ENCODE measurements at places on chromosomes 7 and 10.

- no peak for DNase-seq
These were observed 5.2 kb upstream of the IGF2BP3 start for GRCh38 chr7:23475576-23475839.

DNA sequence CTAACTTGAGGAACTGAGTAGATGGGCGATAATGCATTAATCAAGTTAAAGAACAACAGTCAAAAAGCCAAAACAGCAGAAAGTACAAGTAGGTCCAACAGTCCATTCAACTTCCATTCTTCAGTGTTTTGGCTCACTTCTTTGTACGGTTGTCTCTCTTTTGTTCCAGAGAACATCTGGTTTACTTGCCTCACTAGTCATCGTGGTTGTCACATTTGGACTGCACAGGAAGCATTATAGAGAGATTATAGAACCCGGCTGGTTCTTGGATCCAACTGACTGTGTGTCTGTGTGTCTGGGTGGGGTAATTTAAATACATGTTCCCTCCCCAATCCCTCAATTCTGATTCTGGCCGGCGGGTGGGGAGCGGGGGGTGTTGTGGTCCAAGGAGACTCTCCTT lies 1.8 kb upstream of the CEP41 start:
- no peak for DNase-seq

GRCh38 chr10:70621503-70622078 lies 19.1 kb upstream of the PRF1 start:
- DNase-seq, result no peak

GRCh38 chr10:90138844-90139243 lies 437.5 kb downstream of the KIF20B start:
- no peak for DNase-seq

- no peak for DNase-seq
These were observed 537.4 kb downstream of the AUTS2 start for GRCh38 chr7:70135656-70136055.

GRCh38 chr10:102324061-102324460 lies 71.4 kb upstream of the NFKB2 start:
- no peak for DNase-seq

DNA sequence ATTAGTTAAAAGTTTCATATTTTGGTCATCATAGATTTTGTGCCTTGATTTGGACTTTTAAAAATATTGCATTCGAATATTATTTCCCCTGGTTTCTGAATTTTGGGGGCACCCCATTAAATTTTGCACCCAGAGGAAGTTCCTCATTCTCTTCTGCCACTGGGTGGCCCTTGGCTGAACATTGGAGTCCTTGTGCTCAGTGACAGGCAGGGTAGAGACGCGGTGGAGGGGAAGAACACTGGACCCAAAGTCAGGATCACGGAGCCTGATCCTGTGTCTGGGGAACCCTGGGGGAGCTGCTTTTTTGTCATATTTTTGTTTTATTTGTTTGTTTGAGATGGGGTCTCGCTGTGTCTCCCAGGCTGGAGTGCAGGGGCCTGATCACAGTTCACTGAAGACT lies 74.7 kb downstream of the MKI67 start:
- no peak for DNase-seq

DNA sequence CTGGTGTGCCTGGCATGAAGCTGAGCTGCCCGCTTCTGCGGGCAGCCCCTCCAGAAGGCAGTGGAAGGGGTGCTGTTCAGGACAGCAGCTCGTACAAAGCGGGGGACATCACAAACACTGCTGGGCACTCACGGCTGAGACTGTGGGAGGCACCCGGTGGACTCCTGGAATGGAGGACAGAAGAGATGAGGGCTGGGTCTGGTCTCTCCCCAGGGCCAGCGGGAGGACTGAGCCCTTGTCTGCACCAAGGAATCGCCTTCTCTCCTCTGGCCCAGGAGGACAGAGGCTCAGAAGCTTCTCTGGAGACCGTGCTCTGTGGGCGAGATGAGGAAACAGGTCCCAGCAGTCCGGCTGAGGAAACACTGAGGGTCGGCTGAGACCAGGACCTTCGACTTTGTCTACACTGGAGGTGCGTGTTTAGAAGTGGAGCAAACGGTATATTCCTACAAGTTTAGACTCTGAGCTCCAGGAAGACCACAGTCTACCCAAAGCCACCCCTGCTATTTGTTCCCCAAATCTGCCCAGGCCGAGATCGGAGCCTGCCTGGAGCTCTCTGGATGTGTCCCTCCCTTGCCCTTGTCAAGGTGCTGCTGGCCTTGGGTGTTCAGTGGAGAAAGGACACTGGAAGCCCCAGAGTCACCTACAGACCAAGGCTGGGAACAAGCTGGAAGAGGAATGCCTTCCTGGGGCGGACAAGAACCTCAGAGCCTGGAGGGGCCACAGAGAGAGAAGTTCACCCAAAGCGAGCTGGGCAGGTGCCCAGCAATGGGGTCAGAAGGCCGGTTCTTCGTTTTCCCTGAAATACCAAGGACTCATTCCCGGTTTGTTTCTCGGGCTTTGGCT lies 12.9 kb upstream of the INPP5A start:
- no peak for DNase-seq

- DNase-seq, result no peak
These were observed 114.0 kb downstream of the PRKCQ start for GRCh38 chr10:6465854-6466601.

DNA sequence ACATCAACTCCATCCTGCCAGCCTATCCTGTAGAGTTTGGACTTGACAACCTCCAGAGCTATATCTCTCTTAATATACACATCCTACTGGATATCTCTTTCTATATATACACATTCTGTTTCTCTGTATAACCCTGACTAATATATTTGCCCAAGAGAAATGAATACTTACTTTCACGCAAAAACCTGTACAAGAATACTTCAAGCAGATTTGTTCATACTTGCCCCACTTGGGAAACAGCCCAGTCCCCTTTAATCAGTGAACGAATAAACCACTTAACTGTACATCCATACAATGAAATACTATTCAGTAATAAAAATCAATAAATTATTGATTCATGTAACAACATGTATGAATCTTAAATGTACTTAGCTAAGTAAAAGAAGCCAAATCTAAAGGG lies 251.1 kb upstream of the PHYHIPL start:
- DNase-seq, result no peak

GRCh38 chr7:30817371-30817767 lies 46.2 kb downstream of the MINDY4 start:
- DNase-seq, result no peak

GRCh38 chr10:77457266-77457665 lies 180.3 kb downstream of the KCNMA1 start:
- DNase-seq, result no peak

DNA sequence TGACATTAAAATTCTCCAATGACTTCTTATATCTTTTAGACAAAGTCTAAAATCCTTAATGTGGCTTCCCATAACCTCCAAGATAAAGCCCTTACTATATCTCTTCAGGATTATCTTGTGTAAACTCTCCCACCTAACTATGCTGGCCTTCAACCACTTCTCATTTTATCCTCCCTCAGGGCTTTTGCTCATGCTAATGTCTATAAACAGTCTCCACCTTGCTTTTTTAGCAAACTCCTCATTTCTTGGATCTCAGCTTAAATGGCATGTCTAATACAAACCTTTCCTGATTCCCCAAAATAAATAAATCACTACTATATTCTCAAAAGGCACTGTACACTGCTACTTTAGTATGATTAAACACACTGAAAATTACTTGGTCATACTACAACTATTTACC lies 181.2 kb downstream of the LRRN3 start:
- no peak for DNase-seq

GRCh38 chr10:26507441-26507840 lies 69.3 kb downstream of the APBB1IP start:
- DNase-seq, result no peak

- DNase-seq, result no peak
These were observed 104.0 kb downstream of the ZNF22 start for GRCh38 chr10:45104674-45105073.

- no peak for DNase-seq
These were observed 90.4 kb downstream of the IDE start for GRCh38 chr10:92483539-92483938.

DNA sequence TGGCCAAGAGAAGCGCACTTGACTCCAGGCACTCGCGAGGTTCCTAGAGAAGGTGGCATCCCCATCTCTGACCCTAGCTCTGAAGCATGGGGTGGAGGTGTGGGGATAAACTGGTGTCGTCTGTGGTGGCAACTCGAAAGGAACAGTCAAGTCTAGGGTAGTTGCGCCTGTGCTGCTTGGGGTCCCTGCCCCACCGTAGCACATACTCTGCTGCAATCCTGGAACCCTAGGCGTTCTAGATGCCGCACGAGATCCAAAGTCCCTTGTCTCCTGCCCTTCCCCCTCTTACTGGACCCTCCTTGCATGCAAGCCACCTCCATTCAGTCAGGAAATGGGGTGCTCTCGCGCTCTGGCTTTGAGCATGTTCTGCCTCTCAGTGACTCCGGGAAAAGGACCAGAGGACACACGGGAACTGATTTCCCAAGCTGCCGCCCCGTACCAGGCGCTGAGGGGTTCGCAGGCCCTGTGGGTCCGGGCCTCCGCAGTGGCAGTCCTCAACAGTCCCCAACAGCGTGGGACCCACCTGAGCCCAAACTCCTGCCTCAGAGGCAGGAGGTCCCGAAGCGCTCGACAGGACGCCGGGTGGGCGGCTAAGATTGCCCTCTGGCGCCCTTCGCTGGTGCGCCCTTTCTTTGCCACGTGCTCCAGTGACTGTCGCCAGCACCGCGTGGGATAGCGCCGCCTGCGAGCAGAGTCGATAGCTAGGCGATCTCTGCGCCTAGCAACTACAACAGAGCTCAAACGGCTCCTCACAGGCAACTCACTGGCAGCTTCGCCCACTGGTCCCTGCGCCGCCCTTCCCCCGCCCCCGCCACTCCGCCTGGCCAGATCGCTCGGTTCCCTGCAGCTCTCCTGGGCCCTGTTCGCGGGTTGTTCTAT lies 452.0 kb downstream of the REEP3 start:
- no peak for DNase-seq

- DNase-seq, result no peak
These were observed 245.0 kb downstream of the INHBA start for GRCh38 chr7:41457832-41458437.

DNA sequence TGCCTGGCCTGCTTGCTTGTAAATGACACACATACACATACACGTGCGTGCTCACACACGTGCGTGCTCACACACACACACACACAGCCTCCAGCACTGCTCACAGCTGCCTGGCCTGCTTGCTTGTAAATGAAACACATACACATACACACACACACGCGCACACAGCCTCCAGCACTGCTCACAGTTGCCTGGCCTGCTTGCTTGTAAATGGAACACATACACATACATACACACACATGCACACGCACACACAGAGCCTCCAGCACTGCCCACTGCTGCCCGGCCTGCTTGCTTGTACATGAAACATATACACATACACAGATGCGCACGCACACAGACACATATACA lies 397.2 kb downstream of the PLXNA4 start:
- no peak for DNase-seq

- DNase-seq, result no peak
These were observed 295.9 kb downstream of the CSTF2T start for GRCh38 chr10:51403521-51403920.

GRCh38 chr7:32774541-32774951 lies 117.0 kb downstream of the KBTBD2 start:
- DNase-seq, result no peak

All from stimulated activated CD8-positive, alpha-beta memory T cell treated with anti-CD3 and anti-CD28 coated beads, Interleukin-7, amount 100 ng/mL, for 1 hour (primary cell).